ENCODE measurements at places on chromosomes 12 and 14. TPM values are rescaled to one million over a fixed set of nuclear protein-coding genes. Genes with fewer than 3 reads are reported as not detected.

GRCh38 chr14:79090641-79091180 is 920.5 kb downstream of the NRXN3 start:
- no peak for DNase-seq

- no peak for DNase-seq
Observed at GRCh38 chr14:68612049-68612448, 180.8 kb downstream of the ZFP36L1 start.

MORN3 gene
- total RNA-seq = 0.11 TPM

SLC17A8 gene
- total RNA-seq = not detected
